Urinary bladder (tissue), 4 donors: ENCODE measurements at places on chromosomes 3 and 15. TPM values are rescaled to one million over a fixed set of nuclear protein-coding genes. Genes with fewer than 3 reads are reported as not detected.
A peak's percentile ranks its signal among the peaks of the same experiment; 100 is the strongest.

DNA sequence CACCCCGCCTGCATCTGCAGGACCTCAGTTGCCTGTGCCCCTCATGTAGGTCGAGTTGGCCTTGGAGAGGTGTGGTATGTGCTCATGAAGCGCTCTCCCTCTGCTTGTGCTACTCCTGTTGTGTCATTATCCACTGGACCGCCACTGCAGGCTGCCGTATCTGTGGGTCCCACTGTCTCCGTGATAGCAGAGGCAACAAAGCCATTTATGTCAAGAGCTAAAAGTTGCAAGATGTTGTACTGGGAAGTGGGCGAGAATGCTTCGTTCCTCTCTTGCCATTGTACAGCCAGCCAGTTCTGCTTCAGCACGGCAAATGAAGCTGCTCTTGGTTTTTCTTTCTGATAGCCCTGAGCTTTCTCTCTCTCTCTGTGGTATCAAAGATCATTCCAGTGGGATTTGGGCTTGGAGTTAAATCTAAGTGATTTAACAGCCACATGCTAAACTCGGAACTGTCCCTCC lies 89.0 kb downstream of the TMEM212 start:
- DNase-seq = no peak

ERC2 gene
- 3.0 TPM for total RNA-seq

- DNase-seq = no peak
These were observed 346.6 kb downstream of the EPHB1 start for GRCh38 chr3:135141672-135142071.

- no peak for DNase-seq
These were observed 216.6 kb upstream of the RASGRP1 start for GRCh38 chr15:38781196-38781595.

- no peak for DNase-seq
These were observed 26.9 kb upstream of the EHHADH start for GRCh38 chr3:185280572-185281365.

USP19 gene
- 30.8 TPM for total RNA-seq

GRCh38 chr3:88003115-88003755 lies 55.6 kb downstream of the CGGBP1 start:
- no peak for DNase-seq

ABHD5 gene
- 21.4 TPM for total RNA-seq

GRCh38 chr3:98567666-98568270 lies 25.6 kb downstream of the CPOX start:
- no peak for DNase-seq

ATP8B4 gene
- 24.3 TPM for total RNA-seq

- no peak for DNase-seq
These were observed 7.6 kb downstream of the LPCAT4 start for GRCh38 chr15:34359416-34359815.

DNAJB11 gene
- total RNA-seq = 38.9 TPM

GATM gene
- total RNA-seq = 83.8 TPM

ACKR2 gene
- 6.8 TPM for total RNA-seq

DNA sequence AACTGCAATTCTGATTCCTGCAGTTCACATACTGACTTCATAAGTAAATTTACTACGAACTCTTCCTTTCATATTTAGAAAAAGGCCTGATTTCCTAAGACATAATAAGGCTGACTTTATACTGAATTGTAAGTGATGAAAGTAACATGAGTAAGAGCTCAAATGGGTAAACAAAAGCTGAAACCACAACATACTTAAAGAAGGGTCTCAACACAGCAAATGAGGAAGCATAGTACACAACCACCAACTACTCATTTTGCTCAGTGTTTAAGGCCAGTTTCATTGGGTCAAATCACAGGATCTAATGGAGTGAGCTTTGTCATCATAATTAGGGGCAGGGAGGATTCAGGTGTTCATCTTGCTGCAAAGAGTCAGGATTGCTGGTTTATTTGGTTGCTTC lies 81.4 kb downstream of the SETD2 start:
- no peak for DNase-seq

DNA sequence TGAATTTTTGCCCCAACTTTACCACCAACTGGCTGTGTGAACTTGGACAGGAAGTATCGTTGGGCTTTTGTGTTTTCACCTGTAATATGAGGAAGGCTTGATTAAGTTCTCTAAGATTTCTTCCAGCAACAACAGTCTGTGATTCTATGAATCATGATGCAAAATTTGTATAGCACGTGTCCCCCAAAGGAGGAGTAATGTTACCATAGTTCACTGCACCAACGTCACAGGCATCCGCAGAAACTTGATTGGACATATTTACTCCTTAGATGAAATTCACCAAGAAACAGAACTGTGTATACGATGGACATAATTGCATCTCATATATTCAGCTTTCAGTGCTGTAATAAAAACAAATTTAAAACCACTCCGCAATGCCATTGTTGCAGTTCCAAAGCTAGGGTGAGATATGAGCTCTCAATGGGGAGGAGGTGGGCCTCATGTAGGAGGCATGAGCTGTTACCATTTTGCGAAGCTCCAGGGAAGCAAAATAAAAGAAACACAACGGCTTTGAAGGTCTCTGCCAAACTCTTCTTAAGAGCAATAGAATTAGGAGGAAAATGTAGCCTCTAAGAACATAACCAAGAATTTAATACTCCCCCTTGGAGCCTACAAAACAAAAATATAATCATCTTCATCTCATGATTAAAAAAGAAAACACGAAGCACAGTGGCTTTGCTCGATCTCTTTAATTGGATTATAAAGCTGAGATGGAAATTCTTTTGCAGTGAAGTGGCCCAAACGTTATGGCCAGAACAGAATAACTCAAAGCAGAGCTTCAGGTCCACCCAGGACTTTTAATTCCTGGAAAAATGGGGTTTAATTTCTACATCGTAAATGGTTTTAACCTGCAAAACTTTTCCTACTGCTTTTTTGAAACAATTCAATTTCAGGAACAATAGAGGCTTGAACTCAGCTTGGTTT lies 80.7 kb downstream of the CHST2 start:
- peak; percentile 40 for DNase-seq

- DNase-seq = no peak
These were observed 5.8 kb upstream of the ADAM10 start for GRCh38 chr15:58755350-58755749.

DNA sequence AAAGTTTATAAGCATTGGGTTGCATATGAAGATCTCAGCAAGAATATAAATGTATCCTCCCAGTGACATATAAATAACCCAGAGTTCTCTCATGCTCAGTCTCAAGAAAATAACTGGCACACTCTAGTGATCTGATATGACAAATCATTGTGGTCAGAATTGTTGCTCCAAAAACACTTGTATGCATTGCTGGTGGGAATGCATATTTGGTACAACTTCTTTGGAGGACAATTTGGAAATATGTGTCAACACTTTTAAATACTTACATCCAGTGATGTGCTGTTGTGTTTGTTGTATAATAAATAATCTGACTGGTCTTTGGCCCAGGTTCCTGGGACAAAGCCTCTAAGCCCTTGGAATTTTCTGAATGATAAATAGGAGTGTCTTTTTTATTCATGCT lies 66.7 kb upstream of the STT3B start:
- DNase-seq = no peak

CPLX3 gene
- total RNA-seq = not detected

DNA sequence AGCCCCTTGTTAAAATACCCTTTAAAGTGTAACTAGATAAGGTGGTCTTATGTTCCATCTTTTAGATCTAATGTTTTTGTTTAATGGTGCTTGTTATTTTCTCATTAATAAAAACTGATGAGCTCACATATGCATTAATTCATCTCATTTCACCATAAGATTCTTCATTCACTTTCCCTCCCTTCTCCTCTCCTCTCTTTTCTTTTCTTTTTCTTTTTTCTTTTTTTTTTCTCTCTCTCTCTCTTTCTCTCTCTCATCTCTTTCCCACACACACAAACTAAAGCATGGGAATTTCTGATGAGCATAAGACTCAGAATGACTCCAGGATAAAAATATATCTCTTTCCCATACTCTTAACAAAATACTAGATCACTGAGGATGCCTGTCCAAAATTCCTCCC lies 49.6 kb downstream of the MECOM start:
- DNase-seq = no peak

- no peak for DNase-seq
These were observed 323.8 kb upstream of the DNAJC19 start for GRCh38 chr3:181313335-181313734.

DNA sequence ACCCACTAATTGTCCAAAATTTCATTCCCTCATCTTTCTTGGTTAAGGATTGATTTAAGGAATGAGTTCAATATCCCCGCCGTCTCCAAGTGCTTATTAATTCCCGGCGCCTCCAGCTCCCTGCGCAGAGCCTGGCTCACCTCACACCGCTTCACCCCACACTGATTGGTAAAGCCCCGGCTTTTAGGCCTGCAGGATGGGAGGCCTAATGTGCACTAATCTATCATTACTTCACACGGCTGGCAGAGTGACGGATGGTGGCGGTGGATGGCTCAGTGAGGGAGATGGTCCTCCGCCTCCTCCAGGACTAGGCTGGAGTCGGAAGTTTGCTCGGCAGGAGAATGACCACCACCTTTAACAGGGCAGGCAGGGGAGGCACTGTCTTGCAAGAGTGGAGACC lies 81.7 kb downstream of the MEGF11 start:
- no peak for DNase-seq

VWA5B2 gene
- total RNA-seq = 0.05 TPM

DNA sequence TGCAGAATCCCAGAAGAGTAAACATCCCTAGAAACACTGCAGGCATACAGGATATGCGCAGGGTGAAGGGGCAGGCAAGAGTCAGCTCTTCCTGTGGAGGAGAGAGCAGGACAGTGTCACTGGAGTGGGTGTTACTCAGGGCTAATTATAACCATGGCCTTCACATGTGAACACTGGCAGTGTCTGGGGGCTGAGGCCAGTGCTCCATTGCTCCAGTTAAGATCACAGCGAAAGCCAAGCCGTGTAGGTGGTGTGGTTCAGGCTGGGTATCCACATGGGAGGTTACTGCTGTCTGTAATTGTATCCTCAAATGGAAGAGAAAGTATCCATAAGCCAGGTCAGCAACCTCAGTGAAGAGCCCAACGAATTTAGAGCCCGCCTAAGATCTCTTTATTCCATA lies 84.6 kb downstream of the MESD start:
- DNase-seq = no peak

DNA sequence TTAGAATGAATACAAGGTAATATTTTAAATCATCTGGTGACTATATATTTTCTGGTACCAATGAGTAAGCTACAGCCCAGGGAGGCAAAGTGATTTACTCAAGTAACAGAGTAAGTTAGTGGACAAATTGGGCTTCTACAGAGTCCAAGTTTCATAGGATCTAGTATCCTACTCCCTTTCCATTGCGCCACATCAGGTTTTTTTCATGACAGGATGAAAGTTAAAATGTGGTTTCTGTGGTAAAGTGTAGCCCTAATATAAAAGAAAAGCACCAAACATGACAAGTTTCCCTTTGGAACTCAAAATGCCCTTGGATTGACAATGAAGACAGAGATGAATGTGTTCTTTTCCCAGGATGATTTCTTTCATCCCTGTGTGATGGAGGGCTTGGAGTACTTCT lies 350.8 kb upstream of the ZNF385D start:
- DNase-seq = no peak

TAMM41 gene
- 17.4 TPM for total RNA-seq

- no peak for DNase-seq
These were observed 149.7 kb upstream of the IL12A start for GRCh38 chr3:159838938-159839337.

ZIC4 gene
- not detected for total RNA-seq

GRCh38 chr3:119580067-119580760 lies 922 bp downstream of the ADPRH start:
- peak; percentile 21 for DNase-seq

GRCh38 chr3:23720885-23721284 lies 84.9 kb upstream of the UBE2E1 start:
- no peak for DNase-seq

- no peak for DNase-seq
These were observed 65.2 kb upstream of the MNS1 start for GRCh38 chr15:56530157-56530556.

- no peak for DNase-seq
These were observed 371.6 kb downstream of the TAFA4 start for GRCh38 chr3:68560728-68561127.

GRCh38 chr3:195526492-195526891 lies 16.6 kb downstream of the PPP1R2 start:
- DNase-seq = no peak

- DNase-seq = no peak
These were observed 148.3 kb downstream of the MBNL1 start for GRCh38 chr3:152416808-152417580.

GRCh38 chr3:177263615-177264368 lies 66.5 kb upstream of the TBL1XR1 start:
- no peak for DNase-seq

- no peak for DNase-seq
These were observed 247 bp downstream of the FETUB start for GRCh38 chr3:186640473-186640818.

- DNase-seq = no peak
These were observed 29.3 kb downstream of the GRAMD2A start for GRCh38 chr15:72168131-72168807.

- DNase-seq = no peak
These were observed 168.5 kb downstream of the MECOM start for GRCh38 chr3:169494982-169495381.

- peak; percentile 13 for DNase-seq
These were observed 88.1 kb downstream of the RTP4 start for GRCh38 chr3:187456250-187456649.

- no peak for DNase-seq
These were observed 18.6 kb upstream of the ETV5 start for GRCh38 chr3:186127463-186127862.

- DNase-seq = no peak
These were observed 77.8 kb downstream of the NBEAL2 start for GRCh38 chr3:47057212-47057671.
